Esophagus squamous epithelium (tissue), 5 donors: ENCODE measurements at places on chromosomes 3 and 15.

DNA sequence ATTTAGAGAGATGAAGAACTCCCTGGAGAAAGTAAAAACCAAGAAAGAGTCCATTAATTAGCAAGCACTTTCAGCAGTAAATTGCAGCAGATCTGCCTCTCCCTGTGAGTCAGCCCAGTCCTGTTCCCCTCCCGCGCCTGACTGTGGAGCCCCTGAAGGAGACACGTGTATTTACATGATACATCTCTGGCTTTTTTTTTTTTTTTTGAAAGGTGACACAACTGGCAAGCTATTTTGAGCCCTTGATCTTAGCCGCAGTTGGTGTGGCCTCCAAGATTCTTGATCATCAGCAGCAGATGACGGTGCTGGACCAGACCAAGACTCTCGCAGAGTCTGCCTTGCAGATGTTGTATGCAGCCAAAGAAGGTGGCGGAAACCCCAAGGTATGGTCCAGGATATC is 271.8 kb upstream of the TPM1 start:
- no peak for DNase-seq

DNA sequence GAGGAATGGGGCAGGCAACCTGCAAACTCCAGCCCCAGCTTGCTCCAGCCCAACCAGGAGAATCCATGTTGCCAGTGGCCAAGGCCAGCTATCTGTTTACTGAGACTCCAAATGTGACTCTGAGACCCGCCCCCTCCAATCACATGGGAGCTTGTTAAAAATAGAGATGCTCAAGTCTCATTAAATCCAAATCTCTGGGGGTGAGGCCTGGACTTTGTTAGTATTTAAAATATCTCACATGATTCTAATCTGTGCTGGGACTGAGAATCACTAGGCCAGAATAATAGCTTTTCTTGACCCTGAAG is 224.2 kb upstream of the TBL1XR1 start:
- DNase-seq: no peak

DNA sequence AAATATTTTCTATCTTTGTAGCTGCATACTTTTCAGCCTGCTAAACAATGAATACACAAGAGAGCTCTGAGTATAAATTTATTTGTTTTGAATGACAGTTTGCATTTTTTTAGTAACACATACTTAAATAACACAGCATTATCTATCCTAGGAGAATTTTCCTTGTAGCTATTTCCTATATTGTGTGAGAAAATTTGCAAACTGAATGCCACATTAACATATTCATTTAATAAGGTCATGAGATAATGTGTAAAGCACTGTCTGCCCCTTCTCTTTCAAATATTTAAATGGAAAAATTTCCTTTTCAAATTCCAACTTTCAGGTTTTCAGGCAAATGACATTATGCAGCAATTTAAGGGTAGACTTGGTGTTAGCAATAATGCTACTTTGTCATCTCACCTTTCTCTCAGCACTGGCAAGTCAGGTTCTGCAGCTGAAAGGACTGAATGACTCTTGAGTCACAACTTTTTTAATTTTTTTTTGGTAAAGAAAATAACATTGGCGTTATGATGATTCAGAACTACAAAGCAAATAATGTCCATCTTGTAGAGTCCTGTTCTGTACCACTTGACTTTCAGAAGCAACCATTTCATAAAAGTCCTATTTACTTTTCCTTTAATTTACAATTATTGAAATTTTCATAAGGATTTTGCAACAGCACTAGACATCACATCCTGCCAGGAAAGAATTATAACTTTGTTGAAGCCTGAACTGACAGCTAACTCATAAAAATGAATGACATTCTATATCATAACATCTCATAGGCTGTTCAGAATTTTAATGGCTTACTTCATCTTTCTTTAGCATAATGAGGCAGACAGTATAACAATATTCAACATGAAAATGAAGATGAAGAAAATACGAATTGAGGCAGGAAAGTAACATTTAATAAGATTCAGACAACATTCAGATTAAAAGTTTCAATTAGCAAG is 681.6 kb upstream of the SEMA6D start:
- no peak for DNase-seq

DNA sequence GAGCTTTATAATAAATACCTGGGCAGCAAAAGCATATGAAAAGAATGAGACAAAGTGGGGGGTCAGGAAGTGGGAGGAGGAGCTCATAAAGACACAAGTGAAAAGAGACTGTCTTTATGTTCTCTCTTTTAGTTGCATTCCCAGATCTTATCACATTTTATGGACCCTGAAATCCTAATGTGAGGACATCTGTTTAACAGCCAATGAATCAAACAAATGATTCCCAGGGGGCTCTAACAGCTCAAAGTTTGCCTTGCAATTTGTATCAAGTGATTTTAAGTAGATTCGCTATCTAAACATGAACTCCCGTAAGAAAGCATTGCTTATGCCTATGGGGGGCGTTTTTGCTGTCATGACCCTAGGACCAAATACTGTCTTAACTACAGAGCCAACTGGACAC is 332.3 kb upstream of the CNTN4 start:
- no peak for DNase-seq
